ENCODE measurements at places on chromosomes 4 and X.

DNA sequence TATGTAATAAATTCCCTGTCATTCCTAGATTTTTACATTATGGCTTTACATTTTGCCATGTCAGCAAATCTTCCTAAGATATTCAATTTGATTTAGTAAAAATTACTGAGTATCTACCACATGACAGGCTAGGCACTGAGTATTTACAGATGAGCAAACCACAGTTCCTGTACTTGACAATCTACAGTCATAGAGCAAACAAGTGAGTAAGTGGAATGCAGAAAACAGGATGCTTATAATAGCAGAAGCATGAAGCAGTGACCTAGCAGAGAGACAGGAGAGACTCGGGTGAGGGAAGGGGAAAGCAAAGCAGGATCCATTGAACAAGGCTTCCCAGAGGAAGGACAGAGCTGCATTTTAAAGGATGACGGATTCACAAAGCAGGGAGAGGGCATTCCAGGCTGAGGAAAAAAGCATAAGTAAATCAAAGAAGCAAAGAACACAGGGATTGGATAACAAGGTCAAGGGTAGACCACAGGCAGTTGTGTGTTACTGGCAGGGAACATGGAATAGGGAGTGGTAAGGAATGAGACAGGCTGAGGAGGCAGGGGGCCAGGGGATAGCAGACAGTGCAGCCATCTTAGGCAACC, 124.7 kb upstream of the C1QTNF7 start:
- no peak for DNase-seq

DNA sequence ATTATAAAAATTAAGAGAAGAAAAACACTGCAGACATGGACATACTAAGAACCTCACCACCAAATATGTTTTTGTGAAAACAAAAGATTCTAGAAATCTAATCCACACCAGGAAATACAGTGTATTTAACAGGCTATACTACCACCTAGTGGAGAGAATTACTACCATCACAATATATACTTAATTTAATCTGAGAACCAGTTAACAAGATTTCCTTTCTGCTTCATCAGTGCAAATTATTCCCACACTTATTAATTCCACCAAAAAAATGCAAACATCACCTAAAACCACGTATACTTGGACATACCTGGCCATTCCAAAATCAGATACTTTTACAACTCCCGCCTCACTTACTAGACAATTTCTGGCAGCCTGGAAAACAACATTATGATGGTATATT, 7.0 kb upstream of the TXK start:
- DNase-seq = peak; percentile 84

DNA sequence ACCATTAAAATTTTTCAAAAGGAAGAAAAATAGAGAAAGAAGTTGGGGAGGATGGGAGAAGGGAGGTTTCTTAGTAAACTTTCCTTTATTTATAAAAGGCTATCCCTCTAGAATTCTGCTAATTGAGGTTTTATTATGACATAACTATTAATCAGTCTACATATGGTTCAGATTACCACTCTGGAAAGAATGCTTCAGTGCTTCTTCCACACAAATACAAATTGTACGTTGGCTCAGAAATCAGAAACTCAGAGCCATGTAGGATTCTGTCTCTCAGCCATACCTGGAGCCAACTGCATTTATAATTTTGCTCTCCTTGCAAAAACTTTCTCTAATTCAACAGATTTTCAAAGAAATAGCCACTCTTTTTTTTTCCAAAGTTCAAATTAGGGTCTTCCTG, 37.1 kb downstream of the SRPX start:
- DNase-seq = no peak

DNA sequence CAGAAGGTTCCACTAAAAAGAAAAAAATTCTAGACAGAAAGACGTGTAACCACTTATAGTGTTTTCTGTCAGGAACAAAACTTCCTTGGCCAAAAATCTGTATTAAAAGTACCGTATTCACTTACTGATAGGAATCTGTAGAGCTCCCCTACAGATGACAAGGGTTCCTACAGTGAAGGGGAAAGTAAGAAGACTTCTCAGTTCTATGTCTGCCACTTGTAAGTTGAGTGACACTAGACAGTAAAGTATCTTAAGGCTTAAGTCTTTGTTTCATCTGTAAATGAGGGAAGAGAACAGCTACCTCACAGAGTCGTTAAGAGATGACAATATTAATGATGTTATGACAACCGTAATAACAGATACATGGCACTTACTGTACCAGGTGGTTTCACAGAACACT, 3.3 kb downstream of the COQ2 start:
- DNase-seq = peak; percentile 51

DNA sequence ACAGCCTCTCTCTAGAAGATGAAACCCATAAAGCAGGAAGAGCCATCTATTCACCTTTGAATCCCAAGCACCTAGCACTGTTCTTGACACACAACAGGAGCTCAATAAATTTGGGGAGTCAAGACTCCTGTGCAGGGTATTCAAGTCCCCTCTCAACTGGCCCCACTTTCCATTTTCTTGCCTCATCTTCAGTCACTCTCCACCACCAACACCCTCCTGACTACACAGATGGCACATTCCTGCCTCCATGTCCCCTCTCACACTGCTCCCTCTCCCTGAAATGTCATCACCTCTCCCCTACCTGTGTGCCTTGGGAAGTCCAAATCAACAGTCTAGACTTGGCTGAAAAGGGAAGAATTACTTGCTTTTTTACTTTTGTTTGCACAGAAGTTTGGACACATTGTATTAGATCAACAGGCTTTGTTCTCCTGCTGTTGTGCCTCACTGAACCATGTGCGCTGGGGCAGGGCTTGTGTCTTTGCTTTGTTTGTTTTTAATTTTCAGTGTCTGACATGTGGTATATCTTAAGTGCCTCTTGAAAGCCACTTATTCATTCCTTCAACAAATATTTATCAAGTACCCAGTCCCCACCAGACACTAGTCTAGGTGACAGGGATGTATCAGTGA, 85.1 kb downstream of the APBB2 start:
- DNase-seq = no peak

GRCh38 chr4:161714022-161714751, 449.6 kb downstream of the FSTL5 start:
- DNase-seq = no peak

- DNase-seq = no peak
Measured at GRCh38 chrX:85907316-85907715, 140.0 kb downstream of the CHM start.

- no peak for DNase-seq
Measured at GRCh38 chr4:80422727-80423404, 87.3 kb downstream of the CFAP299 start.

GRCh38 chr4:53015681-53016080, 153.6 kb downstream of the RASL11B start:
- peak; percentile 66 for DNase-seq

DNA sequence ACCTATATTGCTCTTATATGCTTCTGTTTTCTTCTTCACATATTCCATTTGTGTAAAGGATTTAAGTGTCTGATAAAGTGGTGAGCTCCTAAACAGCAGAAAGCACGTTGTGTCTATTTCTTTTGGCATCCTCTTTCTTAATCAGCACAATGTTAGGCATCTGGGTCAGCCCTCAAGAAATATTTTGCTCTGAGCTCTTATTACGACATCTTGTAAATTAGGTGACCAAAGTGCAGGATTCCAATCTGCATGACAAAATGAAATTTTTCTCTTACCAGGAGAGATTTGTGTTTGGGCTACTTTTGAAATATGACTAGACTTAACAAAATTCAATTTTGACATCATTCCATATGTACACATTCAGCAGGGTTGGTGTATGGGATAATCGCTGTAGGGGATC, 210.0 kb upstream of the IGFBP7 start:
- DNase-seq = no peak

- DNase-seq = no peak
Measured at GRCh38 chr4:35772291-35772690, 472.0 kb downstream of the ARAP2 start.

GRCh38 chr4:81408341-81408740, 63.4 kb downstream of the RASGEF1B start:
- DNase-seq = no peak

GRCh38 chr4:80134936-80135701, 62.1 kb upstream of the ANTXR2 start:
- no peak for DNase-seq

DNA sequence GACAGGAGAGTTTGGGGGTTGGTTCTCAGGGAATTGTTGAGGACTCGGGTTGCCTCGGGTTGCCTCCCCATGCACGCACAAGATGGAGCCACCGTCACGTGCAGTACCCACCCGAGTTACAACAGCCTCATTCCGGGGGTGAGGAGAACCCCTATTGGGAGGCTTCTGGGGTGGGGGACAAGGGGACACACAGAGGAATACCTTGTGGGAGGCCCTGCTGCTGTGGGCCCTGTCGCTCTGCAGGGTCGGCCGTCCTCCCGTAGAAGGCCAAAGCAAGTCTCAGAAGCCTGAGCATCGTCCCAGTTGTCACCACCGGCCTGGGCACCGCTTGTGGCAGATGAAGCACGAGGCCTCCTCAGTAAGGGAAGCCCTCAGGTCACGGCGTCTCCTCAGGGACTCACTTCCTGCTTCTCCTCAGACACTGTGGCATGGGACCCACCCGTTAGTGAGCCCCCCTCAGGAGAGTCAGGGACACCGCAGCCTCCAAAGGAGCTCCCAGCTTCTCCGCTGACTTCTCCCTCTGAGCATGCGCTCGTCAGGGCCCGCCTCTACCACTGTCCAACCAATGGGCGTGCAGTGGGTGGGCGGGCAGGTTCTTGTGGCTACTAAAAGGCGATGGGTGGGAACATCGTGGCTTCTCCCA, at the start of gene CT55:
TSS of gene CT55 (minus strand) at position 522 of the 643 bp plus-strand sequence. CDS start at position 295, 227 bp downstream.
- DNase-seq = no peak

- no peak for DNase-seq
Measured at GRCh38 chrX:23385242-23385641, 50.6 kb downstream of the PTCHD1 start.

GRCh38 chr4:182975806-182976205, 58.6 kb upstream of the DCTD start:
- DNase-seq = peak; percentile 73

- no peak for DNase-seq
Measured at GRCh38 chr4:102219129-102219528, 126.2 kb downstream of the SLC39A8 start.

DNA sequence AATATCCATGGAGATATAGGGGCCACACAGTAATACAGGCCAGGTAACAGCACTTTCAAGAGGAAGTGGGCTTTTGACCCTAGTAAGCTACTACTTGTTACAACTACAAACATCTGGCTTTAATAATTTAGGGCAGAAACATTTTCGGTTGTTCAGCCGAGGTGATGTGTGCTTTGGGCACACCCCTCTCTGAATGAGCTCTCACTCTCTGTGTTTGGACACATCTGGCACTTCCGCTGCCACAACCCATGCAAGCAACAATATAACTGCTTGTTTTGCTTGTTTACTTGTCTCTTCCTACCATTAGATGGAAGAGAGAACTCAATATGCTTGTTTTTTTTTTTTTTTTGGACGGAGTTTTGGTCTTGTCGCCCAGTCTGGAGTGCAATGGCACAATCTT, 277.2 kb downstream of the HS3ST1 start:
- no peak for DNase-seq

DNA sequence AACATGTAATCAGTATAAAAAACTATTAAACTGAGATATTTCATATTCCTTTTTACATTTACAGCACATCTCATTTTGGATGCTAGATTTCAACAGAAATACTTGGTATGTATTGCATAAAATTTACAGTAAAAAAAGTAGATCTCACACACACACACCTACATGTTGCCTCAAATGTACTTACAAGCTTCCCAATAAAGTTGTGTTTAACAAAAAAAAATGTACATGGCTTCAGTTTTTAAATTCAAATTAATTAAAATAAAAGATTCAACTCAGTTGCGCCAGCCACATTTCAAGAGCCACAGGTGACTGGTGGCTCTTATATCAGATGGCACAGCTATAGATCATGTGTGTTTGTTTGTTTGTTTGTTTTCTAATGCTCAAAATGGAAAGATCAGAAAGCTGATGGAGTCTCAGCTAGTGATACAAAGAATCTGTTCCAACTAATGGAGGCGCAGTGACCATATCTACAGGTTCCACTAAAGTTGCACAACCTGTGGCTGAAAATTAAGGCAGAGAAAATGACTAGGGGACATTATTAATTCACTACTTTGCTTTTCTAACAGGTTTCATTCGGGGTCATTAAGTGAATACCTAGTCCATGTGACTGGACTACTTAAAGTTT, 45.0 kb downstream of the RBM47 start:
- DNase-seq = no peak

DNA sequence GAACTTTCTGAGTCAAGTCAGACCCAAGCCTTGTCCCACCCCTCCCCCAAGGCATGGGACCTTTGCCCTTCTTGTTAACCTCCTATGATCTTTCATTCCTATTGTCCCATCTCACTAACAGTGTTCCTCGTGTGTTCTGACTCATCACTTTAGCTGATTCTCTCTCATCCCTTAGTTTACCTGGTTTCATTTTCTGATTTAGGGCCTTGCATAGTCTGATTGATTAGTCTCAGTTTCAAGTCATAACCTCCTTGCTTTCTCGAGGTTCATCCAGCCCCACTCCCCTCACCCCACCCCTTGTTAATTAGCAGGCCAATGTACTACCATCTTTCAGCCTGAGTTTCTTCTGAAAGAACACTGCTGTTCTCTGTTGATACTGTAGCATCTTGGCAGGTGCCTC, 517.4 kb downstream of the RPA4 start:
- DNase-seq = no peak

- DNase-seq = no peak
Measured at GRCh38 chr4:26201120-26201519, 119.7 kb upstream of the RBPJ start.

DNA sequence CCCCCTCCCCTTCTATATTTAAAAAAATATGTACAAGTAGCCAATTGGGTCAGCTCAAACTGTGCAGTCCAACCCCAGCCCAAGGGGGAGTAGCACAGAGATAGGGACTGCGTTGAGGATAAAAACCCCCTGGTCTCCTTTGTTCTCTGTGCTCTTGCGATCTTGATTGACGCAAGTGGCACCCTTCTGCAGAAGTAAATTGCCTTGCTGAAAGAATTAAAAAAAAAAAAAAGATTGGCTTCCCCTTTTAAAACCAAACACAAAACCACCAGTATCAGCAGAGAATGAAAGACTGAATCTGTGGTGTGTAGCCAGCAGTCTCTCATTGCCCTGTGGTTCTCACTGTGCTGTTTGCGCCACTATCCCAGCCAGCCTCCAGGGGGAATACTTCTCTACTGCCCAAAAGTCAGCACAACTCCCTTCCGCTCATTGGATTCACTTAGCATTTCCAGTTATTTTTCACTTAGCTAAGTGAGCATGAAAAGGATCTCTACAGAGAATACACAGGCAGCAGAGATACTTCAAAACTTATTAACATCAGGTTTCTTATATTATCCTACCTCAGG, 29.7 kb downstream of the MANBA start:
- peak; percentile 33 for DNase-seq

GRCh38 chr4:125663896-125664767, 349.4 kb downstream of the FAT4 start:
- no peak for DNase-seq

GRCh38 chrX:17525762-17526555, 151.0 kb downstream of the NHS start:
- no peak for DNase-seq

DNA sequence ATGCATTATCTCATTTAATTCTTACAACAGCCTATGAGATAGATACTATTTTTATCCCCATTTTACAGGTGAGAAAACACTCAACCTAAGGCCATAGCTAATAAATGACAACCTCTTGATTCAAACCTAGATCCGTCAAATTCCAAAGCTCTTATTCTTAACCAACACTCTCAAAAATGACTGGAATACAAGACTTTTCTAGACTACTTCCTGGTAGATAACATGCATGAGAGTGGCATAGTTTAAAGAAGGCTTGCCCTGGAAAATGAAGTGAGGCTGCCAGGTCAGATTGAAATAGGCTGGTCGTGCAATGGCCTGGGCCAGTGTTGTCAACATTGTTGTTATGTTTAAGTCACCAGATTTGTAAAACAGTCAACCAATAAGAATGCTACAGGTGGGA, 86.6 kb downstream of the DNAAF6 start:
- DNase-seq = no peak
